GF-D8 (cell line): ENCODE measurements at places on chromosomes 6 and 20.
A peak's percentile ranks its signal among the peaks of the same experiment; 100 is the strongest.

- no peak for DNase-seq
Measured at GRCh38 chr6:69988458-69989126, 122.2 kb downstream of the COL19A1 start.

DNA sequence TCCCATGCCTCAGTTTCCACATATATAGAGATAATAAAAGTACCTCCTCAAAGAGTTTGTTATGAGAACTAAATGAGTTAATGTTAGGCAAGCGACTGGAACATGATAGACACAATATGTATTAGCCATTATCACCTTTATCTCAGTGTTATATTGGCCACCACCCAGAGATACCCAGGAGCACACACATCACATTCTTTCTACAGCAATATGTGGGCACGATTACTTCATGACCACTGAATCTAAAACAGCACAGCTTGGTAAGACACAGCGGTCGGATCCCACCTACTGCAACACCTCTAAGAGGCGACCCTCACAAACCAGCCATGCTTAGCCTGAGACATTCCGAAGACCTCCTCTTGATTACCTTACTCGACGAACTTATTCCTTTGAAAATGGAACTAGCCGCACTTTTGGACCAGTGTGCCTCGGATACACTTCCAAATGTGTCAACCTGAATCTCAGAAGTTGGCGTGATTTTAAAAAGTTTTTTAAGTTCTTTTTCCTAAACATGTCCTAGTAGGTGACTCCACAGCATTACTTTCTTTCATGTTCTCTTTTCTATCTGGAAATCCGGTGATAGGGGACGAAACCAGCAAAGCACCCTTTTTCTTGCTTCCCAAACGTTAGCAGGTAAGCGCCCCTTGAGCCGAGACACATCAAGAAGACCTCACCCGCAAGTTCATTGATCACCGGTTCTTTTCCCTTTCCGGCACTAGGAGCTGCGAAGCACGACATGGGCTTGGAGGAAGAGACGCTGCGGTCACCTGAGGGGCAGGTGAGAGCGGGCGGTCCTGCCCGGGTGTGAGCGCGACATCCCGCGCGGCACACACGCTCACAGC is 923 bp downstream of the GMDS start:
- no peak for DNase-seq

DNA sequence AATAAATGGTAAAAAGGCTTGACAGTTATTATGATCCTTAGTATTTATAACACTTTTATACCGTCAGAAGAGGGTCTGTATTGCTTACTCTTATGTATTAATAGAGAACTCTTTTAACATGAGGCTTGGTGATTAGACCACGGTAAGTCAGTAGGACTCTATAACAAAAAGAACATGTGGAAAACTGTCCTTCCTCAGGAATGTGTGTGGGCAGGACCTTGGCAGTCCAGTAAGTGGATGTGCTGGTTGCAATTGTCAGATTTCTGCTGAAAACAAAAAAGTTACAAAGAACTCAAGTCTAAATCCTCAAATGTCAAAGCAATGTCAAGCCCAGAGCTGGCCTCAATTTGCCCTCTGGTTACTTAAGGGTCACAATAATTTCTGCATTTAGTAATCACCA is 81.1 kb downstream of the PLCG1 start:
- no peak for DNase-seq

DNA sequence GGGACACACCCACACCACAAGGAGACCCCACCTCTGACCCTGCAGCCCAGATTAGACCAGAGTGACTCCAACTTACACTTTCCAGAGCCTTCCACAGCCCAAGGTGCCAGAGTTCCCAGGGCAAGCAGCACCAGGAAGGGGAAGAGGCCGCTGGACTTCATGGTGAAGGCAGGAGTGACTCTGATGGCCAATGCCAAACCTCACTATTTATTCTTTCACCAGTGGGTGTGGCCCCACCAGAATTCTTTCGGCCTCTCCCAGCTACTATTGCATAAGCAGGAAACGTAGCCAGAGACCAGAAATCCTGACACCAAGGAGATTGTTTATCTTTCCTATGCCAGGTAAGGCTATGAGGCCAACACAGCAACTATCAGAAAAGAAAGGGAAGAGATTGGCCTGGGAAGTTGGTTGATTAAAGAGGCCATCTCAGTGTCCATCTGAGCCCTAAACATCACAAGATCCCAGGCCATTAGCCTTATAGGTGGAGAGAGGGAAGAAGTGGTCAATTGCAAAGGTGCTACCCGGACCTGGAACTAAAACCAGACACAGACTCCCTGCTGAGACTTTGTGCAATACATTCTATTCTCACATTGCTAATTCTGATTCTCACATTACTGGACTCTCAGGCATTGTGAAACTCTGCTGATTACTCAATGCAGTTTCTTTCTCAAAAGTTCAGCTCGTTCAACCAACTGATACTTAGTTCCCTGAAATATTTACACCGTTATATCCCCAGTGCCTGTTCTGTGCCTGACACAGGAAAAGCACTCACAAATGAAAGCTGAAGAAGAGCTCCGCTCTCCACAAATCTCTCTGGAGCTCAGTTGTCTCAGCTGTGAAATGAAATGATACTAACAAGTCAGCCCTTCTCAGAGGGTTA is at the start of gene SLPI:
Gene SLPI, minus strand, starts transcription at position 182 of the 880 bp plus-strand sequence. Its CDS starts 21 bp downstream, at position 161.
- peak; percentile 70 for DNase-seq

GRCh38 chr6:36347621-36348020 is 10.9 kb upstream of the BNIP5 start:
- no peak for DNase-seq

DNA sequence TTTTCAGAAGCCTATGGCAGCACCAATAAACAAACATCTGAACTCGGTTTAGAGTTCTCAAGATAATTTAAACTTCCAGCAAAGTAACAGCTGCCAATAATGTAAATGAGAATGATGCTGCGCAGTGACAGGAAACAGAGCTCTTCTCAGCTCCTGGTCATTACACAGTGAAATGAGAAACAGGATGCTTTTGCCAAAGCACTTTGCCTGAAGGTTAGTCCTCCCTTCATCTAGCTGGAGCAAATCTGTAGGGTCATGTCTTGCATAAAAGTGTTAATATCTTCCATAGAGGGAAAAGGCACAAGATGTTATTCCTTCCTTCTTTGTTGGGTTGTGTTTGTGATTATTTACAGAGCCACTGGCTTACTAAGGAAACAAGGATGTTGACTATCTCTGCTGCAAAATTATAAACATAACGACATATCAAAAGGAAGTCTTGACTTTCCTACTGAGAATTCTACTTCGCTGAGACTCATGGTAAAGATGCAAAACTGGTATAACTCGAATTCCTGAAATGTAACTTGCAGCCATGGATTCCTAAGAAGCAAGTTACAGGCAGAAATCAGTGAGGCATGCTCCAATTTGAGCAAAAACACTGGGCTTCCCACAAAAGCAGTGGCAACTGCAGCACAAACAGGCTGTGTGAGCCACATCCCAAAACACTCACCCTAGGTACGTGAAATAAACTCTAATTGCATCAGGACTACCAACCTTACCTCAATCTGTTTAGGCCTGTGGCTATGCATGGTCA is 102.5 kb upstream of the BEND6 start:
- DNase-seq: no peak

- DNase-seq: no peak
Measured at GRCh38 chr6:164579035-164579434, 730.4 kb downstream of the C6orf118 start.

DNA sequence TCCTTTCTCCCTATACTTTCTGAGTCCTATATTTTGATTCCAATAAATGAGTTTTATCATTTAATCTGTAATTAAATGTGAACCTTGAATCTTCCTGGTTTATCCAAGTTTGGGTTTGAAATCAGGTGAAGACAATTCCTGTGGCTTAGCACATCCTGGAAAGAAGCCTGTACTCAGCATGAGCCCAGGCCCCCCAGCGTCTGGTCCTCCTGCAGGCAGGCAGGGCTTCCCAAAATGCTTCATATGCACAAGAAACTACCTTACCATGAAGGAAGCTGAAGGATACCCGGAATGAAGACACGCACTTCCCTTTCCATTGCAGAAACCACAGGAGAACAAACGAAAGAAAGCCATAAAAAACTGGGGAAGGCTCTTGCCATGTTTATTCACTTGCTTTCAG is 157.4 kb upstream of the PDE10A start:
- DNase-seq: no peak
